ENCODE measurements at places on chromosomes 1 and 21.

GRCh38 chr1:183693521-183693920, 40.4 kb upstream of the APOBEC4 start:
- DNase-seq = no peak

- no peak for DNase-seq
These were observed 37.3 kb upstream of the KHDRBS1 start for GRCh38 chr1:31976401-31976800.

DNA sequence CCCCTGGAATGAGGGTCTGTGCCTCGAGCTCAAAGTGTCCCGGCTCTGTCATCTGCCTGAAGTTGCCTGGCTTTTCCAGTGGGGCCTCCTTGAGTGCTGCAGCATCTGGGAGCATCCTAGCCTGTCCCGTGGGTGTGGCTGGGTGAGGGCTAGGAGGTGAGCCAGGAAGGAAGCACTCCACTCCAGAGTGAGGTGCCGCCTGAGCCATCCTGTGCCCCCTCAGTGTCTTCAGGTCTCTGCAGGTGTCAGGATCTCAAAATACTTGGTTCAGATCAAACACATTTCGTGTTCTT, 11.5 kb downstream of the IBA57 start:
- no peak for DNase-seq

DNA sequence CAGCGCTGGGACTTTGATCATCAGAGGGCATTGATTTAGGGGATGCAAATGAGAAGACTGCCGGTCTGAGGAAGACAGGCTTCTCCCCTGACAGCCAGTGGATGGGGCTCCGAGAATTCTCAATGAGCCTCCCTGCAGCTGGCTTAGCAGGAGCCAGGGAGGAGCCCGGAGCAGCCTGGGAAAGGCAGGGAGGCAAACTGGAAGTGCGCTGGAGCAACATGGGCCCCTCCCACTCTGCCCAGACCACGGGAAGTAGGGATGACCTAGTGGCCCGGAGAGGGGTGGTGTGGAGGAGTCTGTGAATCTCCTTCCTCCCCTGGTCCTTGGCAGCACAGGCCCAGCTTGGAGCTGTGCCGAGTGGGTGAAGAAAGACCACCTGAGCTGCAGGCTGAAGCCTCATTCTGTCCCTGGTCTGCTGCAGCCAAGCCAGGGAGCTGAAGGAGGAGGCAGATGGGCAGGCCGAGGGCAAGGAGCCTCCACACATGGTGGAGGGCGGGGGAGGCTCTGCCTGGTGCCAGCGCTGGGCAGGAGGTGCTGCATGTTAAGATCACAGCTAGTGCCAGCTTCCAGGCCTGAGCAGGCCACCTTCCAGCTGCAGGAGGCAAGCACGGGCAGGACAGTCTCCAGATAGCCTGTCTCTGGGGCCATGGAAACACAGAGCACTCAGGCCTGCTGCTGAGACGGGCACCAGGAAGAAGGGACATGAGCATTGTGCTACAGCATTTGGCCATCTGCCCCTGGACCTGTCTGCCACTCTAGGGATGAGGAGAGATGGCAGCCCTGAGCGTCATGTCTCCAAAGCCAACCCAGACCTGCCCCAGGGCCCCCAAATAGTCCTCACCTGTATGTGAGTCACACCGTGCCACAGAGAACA, 12.2 kb upstream of the CLSTN1 start:
- DNase-seq = no peak

- no peak for DNase-seq
These were observed 31.1 kb downstream of the RUNX3 start for GRCh38 chr1:24898909-24899439.

DNA sequence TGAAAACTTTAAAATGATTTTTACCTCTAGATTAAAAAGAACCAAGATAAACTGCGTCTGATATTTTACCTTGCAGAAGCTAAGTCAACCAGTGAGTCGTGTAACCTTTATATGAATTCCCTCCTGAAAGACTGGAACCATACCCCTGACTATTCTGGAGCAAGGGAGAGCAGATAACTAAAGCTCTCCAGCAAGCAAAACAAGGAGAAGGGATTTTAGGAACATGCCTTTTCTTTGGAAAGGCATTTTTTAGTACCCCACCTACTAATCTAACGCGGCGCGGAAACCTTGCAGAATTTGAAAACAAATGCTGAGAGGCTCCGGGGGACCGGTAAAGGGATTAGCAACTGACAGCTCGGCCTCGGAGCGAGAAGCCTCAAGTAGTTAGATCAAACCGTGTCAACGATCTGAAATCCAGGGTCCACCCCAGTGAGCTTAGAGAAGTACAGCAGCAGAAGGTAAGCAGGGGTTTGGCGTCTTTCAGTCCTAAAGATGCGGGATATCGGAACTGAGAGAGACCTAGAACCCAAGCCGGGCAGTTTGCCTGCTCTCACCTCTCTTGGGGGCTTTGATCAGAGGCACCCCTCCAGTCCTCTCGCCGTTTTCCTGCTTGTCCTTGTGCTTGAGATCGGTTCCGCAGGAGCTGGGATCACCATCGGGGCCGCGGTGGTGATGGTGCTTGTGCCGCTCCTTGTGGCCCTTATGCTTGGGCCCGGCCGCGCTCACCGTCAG, 954 bp downstream of the RSBN1 start:
- peak; percentile 38 for DNase-seq

GRCh38 chr1:87902830-87903229, 574.1 kb downstream of the LMO4 start:
- no peak for DNase-seq

GRCh38 chr1:225870911-225871310, 11.3 kb downstream of the TMEM63A start:
- DNase-seq = no peak

- no peak for DNase-seq
These were observed 66.2 kb downstream of the S1PR1 start for GRCh38 chr1:101302831-101303511.

GRCh38 chr1:235739631-235740030, 90.0 kb upstream of the GNG4 start:
- DNase-seq = no peak

DNA sequence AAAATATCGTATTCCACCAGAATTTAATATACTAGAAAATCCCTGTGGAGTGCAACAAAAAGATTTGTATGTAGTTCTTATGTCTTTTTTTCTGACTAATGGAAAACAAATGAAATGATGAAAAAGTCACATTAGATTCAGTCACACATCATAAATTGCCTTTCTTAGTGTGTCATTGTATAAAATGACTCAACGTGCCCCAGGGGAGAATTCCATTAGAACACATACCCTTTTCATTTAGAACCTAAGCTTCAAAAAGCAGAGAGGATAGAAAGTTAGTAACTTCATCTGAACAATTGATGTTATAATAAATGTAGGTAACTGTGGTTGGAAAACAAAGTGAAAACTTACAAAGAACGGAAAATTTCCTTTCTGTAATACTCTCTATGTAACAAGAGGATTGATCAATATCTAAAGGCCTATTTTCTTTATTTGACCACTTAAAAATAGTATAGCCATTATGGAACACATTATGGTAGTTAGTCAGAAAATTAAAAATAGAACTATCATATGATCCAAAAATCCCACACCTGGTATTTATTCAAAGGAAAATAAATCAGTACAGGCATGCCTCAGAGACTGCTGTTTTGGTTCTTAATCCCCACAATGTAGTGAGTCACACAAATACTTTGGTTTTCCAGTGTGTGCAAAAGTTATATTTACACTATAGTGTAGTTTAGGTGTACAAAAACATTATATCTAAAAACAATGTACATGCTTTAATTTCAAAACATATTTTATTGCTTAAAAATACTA, 1016.1 kb downstream of the KCNT2 start:
- no peak for DNase-seq
